ENCODE measurements at places on chromosomes 7 and 10.
A peak's percentile ranks its signal among the peaks of the same experiment; 100 is the strongest.

- peak; percentile 82 for DNase-seq
Measured at GRCh38 chr10:77245953-77246352, 391.7 kb downstream of the KCNMA1 start.

DNA sequence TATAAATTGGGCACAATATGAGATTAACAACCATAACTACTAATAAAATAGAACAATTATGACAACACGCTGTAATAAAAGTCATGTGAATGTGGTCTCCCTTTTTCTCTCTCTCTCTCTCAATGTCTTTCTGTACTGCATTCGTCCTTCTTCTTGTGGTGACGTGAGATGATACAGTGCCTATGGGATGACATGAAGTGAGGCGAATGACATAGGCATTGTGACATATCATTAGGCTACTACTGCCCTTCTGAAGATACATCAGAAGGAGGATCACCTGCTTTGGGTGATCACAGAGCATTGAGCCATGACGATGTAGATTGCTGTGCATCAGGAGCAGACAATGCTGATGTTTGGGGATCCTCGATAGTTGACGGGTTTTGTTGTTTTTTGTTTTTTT lies 171.6 kb downstream of the HERPUD2 start:
- no peak for DNase-seq

- DNase-seq: no peak
Measured at GRCh38 chr10:60645980-60646379, 132.3 kb upstream of the CDK1 start.

DNA sequence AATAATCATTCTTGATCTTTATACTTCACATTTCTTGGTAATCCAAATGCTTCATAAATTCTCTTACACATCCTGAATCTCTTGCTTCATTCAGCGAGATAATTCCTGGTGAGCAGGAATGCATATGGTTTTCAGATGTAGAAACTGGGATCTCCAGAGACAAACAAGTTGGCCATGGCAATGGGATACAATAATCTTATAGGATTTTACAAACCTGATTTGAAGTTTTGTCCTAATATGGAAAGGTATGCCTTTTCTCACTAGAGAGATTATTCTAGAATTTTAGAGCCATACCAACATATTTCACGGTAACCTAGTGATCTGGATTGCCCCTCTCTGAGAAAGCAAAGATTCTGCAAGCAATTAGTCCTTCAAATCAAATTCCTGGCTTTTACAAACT lies 13.1 kb upstream of the TRDMT1 start:
- no peak for DNase-seq

DNA sequence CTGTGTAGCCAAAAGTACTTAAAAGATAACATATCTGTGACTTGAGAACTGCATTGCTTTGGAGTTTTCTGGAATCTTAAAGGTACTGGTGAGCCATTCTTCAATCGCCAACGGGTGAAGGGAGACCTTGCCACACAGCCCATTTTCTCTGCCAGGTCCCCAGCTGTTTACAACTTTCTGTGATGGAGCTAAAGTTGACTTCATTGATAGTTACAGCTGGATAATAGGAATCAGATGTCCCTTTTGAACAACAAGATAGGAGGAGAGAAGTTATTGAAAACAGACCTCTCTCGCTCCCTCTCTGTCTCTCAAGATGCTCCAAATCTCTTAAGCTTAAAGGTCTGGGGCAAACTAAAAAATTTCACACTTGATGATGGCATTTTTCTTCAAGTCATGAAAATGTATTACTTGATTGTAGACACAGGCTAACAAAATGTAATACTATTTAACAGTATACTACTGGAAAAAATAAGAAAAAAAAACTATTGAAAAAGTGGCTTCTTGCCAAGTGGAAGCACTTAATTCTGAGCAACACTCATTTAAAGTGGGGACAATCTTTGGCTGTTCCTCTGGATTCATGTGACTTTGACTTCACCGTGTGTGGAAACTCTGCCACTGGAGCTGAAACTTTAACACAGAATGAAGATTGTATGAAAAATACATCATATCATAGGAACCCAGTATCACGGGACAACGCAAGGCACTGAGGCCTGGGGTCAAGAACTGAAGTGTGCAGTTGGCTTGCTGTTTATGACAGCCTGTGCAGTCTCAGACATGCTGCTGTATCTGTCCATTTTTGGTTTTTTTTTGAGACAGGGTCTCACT lies 78.4 kb upstream of the AFAP1L2 start:
- no peak for DNase-seq
